LHCN-M2 (cell line): ENCODE measurements at places on chromosomes 6 and 20.

DNA sequence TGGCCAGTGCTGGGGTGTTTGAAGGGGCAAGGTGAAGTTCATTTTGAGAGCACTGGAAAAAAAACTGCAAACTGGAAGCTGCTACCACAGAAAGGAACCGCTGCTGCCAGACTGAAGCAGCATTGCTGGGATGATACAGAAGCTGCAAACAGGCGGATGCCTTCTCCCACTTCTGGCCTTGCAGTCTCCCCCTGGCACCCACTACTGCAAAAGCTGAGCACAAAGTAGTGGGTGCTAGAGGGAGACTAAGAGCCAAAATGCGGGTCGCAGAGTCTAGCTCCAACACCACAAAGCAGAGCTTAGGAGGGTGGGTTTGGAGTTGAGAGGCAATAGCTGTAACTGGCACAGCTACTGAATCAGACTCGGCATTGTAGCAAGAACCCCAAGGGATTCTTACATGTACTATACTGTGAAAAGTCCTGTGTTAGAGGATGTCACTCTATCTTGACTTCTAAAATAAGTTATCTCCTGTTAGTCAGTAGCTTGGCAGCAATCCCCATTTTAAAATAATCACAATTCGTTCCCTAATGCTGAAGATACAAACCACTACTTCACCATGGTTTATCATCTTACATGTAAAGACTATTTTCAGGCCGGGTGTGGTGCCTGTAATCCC lies 44.0 kb upstream of the COL21A1 start:
- no peak for DNase-seq

GRCh38 chr6:105428342-105428957 lies 25.6 kb upstream of the PREP start:
- peak; percentile 76 for DNase-seq

GRCh38 chr20:18533491-18533890 lies 25.8 kb downstream of the SEC23B start:
- no peak for DNase-seq

DNA sequence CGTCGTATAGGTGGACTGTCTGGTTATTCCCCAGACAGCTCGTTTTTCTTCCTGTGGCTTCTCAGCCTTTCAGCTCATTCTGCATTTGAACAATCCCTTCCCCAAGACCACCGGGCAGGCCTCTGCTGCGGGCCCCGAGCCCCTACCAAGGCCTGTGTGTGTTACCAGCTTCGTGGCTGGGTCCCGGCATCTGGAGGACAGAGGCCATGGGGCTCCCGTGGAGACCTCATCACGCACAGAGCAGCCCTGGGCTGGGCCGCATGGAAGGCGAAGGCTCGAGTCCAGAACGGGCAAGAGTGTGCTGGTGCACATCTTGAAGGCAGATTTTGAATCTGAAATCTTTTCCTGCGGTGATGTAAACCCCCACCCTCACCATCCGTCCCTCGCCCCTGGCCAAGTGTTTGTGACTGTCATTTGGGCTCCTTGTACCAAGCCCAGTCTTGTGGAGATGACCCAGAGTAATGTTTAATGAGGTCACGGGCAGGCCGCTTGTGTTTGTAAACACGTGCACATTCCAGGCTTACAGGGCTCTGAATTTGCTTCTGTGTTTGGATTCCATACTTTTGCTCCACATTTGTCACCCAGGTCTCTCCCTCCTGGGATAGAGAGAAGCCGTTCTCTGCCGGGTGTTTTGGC lies 119.6 kb downstream of the CDH4 start:
- DNase-seq, result no peak

DNA sequence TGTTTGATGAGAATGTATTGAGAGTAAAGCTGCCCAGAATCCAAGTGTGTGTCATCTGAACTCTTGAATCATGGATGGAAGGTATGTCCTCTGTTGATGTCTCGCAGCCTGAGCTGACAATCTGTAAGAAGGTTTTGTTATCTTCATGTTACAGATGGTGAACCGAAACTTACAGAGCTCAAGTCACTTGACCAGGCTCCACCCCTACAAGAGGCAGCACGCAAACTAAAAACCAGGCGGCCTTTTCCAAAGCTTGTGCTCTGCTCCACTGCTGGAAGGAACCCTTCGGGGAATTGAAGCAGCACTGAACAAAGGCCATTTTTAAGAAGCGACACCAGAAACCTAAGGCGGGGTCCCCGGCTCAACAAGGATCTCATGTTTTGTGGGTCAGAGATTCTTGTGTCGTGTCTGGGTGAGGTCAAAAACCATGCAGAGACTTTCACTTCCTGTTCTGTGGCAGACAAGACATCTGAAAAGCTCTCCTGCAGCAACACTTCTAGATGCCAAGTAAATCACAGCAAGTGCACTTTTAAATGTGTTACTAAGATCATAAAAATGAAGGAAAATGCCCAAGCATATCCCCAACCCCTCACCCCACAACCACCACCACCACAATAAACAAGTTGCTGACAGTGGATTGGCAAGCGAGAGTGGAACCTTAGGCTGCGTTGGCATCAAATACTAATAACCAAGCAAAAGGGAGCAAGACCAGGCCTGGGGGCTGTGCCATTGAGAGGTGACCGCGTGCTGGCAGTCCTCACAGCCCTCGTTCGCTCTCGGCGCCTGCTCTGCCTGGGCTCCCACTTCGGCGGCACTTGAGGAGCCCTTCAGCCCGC lies 27.3 kb downstream of the NQO2 start:
- no peak for DNase-seq

DNA sequence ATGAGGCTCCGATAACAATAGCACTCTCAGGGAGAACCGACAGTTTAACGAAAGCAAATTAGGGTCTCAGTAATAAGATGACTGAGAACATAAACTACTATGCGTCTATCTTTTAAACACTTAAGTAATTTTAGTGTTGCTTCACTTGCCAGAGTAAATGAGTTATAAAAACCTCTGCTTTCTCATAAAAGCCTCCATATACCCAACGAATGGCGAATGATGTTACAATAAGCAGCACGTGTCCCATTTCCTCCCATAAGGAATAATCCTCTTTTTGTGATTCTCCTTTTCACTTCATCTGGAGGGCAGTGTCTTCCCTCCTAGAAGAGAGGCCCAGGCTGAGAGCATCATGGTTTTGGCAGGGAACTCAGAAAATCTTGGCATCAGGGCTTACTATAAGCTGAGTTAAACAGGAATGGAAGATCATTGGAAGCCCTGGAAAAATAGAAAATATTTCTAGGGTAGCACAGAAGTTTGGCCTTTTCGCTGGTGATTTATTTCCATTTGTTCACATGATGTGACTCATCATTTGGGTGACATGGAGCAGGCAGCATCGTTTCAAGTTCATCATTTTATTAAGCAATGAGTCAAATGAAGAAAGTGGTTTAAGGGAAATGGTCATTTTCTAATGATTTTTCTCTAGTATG lies 255.4 kb downstream of the ATXN1 start:
- DNase-seq, result peak; percentile 56

DNA sequence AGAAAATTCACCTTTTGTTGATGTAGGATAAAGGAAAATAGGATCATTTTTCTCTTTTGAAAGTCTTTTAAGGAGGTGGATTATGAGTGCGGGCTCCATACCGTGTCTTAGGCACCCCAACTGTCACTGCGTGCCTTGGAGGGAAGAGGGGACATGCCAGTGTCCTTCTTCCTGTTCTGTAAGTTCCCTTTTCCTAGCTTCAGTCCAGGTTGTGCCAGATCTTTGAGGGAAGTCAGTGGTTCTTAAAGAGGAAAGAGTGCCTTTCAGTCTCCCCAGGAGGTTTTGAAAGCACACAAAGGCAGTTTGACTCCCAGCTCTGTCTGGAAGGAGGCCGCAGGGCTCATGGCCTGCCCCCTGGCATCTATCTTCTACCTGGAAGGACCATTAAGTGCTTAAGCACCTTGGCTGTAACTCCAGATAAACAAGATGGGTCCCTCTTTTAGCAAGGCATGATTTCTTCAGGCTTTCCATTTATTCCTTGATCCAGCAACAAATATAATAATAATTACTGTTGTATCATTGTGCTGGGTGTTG lies 13.0 kb downstream of the EFCAB8 start:
- no peak for DNase-seq
